Activated CD8-positive, alpha-beta memory T cell treated with anti-CD3 and anti-CD28 coated beads for 1 hour (primary cell): ENCODE measurements at places on chromosomes 3 and 15.

GRCh38 chr3:11969986-11970385 is 34.2 kb upstream of the SYN2 start:
- no peak for DNase-seq

GRCh38 chr3:160981217-160981938 is 123.8 kb downstream of the B3GALNT1 start:
- DNase-seq, result no peak

- DNase-seq, result no peak
These were observed 30.6 kb downstream of the INTS14 start for GRCh38 chr15:65580287-65580686.

GRCh38 chr3:44128057-44128775 is 113.5 kb upstream of the TOPAZ1 start:
- no peak for DNase-seq

- DNase-seq, result no peak
These were observed 89.3 kb downstream of the ALCAM start for GRCh38 chr3:105456017-105456416.

- no peak for DNase-seq
These were observed 12.9 kb upstream of the TPM1 start for GRCh38 chr15:63029676-63030075.

DNA sequence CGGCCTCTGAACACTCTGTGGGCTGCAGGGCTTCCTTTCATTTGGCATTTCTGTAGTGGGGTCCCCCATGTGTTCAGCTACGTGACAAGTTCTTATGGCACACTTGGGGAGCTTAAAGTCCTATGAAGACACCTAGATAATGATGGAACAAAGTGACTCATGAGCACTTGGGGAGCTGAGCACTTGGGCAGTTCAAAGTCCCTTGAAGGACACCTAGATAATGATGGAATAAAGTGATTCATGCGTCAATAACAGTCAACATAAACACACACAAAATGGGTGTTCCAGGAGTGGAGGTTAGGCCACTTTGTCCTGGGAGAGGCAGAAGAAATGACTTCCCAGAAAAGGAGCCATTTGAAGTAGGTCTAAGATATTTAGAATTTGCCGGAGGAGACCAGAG is 66.6 kb downstream of the LDHAL6B start:
- no peak for DNase-seq

DNA sequence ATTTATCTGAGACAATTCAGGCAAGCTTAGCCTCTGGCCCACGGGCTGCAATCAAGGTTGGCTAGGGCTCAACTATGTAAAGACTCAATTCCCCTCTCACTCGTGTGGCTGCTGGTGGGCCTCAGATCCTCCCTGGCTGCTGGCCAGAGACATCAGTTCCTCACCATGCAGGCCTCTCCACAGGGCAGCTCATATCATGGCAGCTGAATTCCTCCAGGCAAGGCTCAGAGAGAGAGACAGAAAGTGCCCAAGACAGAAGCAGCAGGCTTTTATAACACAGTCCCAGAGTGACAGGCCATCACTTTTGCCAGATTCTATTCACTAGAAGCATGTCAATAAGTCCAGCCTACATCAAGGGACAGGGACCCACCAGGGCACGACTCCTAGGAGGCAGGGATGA is 63.2 kb downstream of the XXYLT1 start:
- no peak for DNase-seq

DNA sequence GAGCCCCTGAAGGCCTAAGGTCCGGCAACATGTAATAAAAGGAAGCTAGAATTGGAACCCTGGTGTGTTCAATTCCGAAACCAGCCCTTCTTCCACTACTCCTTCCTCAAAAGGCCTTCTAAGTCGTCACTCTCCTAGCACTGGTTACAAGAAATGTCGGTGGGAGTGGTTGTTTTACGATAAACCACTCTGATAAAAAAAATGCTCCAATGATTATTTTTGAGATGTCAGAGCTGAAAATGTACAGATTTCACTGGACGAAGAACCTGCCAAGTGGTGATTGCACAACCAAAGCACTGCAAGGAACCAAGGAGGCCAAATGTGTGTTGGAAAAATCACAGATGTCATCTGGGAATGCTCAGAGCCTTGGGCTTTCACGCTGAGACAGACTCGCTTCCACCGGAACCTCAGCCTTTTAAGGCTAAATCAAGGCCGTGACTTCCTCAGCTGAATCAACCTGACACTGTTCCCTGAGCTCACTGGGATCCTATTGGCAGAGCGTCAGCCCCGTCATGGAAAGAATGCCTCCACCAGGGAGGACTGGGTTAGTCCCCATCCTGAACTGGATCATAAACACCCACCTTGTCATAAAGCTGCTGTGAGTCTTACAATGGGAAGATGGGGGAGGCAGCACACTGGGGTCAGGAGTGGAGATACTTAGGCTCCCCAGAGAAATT is 108.1 kb upstream of the THBS1 start:
- DNase-seq, result no peak

- no peak for DNase-seq
These were observed 71.4 kb downstream of the KLF13 start for GRCh38 chr15:31397851-31398661.

DNA sequence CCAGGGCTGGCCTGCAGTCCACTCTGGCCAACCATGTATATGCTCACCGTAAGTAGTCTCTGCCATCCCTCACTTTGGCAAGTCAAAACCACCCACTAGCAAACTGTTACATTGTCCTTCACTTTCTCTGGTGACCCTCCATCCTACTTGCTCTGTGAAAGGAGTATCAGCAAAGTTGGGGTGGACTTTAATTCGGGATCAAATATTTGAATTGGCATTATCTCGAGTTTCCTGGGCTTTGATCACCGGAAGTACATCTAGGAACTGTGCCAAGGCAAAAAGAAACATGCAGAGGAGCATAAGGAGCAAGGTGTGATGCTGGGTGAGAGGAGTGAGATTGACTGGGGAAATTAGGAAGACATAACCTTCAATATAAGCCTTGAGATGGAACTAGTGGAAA is 188.9 kb upstream of the P2RY1 start:
- no peak for DNase-seq

DNA sequence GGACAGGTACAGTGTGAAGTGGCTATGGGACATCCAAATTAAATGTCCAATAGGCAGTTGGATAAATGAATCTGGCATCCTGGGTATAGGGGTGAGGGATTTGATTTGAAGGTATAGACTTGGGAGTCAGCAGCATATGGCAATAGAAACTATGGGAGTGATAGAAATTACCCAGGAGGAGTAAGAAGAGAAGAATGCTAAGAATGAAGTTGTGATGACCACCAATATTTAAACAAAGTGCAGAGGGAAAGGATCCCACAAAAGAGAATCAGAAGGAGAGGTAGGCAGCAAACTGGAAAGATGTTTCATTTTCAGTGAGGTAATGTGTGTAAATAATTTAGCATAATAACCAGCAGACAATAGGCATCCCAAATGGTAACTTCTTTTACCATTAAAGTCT is 13.8 kb upstream of the MSL2 start:
- DNase-seq, result no peak

DNA sequence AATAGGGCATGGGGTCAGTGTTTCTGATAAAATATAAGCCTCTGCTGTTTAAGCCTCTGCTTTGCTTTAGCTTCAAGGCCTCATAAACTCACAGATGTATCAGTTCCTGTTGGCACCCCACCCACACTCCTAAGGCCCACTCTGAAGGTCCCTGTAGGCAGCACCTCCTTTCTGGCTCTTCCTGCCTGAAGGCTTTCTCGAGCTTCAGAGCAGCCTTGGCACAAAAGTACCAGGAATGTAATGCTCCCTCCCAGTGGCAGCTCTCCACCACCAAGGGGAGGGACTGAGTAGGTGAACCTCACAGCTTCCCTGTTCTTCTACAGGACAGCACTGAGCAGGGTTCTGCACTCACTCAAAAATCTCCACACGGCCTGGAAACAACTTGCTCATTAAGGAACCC is 102.2 kb downstream of the ABHD5 start:
- DNase-seq, result no peak

DNA sequence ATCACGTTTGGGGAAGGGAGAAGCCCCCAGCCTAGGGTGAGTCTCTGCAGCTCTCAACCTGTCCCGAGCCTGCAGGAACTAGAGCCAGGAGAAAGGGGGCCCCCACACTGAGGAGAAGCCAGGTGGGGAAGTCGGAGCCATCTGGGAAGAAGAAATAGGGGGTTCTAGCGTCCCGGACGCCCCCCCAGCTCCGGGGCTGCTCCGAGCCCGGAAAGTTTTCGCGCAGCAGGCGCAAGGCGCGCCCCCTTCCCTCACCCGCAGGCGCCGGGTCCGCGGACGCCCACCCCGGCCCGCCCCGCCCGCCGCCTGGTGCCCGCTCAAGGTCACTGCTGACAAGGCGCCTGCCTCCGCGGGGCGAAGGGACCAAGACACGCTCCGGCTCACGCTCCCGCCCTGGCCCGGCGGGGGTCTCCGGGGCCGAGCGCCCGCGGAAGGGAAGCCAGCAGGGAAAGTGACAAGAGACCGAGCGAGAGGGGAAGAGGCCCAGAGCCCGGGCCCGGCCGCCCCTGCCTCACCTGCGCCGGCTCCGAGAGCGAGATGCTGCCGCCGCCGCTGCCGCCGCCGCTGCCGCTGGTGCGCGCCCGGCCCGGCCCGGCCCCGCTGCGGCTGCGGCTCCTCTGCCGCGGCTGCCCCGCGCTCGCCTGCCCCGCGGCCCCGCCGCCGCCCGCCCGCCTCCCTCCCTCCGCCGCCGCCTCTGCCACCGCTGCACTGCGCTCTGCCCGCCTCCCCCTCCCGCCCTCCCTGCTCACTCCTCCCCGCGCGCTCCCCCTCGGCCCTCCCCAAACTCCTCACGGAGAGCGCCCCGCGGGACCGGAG is 108.4 kb upstream of the SLC6A11 start:
- DNase-seq, result no peak

GRCh38 chr3:30042916-30043555 is 563.4 kb upstream of the TGFBR2 start:
- DNase-seq, result no peak

DNA sequence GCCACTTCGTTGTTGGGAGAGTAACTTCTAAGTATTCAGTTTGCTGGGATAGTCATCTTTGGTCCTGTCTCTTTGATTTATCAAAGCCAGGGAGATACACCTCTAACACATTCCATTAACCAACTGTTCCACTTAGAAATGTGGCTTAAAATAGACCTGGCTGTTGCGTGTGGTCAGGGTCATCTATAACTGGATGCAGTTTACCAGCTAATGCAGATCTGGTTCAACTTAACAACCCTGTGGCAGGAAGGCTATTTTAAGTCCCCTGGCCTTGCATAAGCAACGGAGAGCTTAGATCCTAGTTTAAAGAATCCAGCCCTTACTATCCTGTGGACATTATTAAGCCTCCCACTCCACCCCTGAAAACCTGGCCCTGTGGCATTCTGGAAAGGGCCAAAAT is 28.1 kb upstream of the CAPN3 start:
- DNase-seq, result no peak

DNA sequence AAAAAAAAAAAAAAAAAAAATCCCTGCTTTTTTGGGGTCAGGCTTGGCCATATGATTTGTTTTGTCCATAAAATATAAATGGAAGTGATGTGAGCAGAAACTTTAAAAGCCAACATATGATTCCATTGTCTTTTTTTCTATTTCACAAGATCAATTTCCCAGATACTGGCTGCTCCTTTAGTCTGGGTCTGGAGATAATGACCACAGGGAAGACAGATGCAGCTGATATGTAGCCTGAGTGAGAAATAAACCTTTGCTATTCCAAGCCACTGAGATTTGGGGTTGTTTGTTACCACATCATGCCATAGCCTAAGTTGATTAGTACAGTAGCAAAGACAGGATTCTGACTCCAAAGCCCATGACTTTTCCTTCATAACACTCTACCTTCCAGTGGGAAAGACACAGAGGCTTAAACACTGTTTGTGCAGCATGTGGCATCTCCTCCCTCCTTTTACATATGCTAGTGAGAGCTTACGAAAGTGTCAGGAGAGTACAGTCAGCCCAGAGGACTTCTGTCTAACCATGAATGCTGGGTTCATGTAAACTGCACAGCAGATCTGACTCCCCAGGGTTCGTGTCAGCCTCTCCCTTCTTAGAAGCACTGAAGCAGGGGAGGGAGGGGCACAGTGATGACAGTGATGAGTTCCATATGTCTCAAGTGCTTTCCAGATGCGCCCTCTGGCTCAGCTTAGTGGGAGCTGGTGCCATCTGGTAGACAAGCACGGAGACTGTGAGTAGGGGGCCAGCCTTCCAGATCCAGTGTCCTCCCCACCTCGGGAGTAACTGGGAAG is 36.7 kb upstream of the SLC7A14 start:
- no peak for DNase-seq

DNA sequence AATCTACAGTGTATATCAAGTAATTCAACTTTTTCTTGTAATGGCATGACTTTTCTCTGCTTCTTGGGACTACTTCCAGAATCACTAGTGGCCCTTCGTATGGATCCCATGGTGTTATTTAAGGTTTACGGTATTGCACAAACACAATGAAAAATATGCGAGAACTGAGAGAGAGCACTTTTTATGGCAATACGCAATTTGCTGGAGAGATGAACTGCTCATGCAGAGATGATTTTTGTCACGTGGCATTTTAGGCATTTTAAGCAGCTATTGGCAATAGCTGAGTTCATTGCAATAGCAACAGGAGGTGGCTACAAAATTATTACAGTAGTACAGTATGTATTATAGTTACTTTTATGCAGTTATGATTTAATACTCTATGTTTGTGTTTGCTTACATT is 294.0 kb downstream of the UBE2E2 start:
- DNase-seq, result no peak

GRCh38 chr15:39804026-39804425 is 21.4 kb upstream of the FSIP1 start:
- DNase-seq, result no peak

DNA sequence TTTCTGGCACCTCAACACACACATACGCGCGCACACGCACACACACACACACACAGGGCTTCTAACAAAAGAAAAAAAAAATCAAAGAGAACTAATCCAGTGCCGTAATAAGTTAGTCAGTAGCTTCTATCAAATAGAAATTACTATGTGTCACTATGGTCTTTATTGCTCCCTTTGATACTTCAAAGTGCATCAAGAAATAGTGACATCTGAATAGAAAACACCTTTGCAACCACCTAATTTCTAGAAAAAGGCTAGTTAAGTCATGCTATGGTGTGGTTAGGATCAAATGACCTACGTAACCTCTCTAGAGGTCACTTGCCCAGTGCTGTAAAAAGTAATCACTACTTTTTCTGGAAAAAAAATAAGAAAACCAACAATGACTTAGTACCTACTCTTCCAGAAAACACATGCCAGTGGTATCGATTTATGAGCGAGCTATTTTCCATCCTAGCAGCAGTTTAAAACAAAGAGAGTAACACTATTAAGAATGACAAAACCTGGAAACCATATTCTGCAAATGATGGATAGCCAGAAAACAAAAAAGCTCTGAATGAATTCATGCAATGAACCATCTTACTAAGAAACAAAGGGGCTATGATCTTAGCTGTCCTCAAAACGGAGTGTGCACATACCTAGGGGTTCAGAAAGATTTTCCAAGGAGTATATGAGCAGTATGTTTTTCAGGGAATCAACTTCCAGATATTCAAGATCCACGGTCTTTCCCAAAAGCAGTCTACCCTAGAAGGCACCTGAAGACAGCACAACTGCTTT is 6.8 kb downstream of the AVEN start:
- DNase-seq, result no peak

GRCh38 chr15:70902107-70902506 is 9.5 kb downstream of the LRRC49 start:
- no peak for DNase-seq

GRCh38 chr3:150170852-150171520 is 200.3 kb upstream of the PFN2 start:
- no peak for DNase-seq
